Muscle of leg (tissue), 16 donors: ENCODE measurements at places on chromosomes 7 and 10. TPM values are rescaled to one million over a fixed set of nuclear protein-coding genes. Genes with fewer than 3 reads are reported as not detected.

DNA sequence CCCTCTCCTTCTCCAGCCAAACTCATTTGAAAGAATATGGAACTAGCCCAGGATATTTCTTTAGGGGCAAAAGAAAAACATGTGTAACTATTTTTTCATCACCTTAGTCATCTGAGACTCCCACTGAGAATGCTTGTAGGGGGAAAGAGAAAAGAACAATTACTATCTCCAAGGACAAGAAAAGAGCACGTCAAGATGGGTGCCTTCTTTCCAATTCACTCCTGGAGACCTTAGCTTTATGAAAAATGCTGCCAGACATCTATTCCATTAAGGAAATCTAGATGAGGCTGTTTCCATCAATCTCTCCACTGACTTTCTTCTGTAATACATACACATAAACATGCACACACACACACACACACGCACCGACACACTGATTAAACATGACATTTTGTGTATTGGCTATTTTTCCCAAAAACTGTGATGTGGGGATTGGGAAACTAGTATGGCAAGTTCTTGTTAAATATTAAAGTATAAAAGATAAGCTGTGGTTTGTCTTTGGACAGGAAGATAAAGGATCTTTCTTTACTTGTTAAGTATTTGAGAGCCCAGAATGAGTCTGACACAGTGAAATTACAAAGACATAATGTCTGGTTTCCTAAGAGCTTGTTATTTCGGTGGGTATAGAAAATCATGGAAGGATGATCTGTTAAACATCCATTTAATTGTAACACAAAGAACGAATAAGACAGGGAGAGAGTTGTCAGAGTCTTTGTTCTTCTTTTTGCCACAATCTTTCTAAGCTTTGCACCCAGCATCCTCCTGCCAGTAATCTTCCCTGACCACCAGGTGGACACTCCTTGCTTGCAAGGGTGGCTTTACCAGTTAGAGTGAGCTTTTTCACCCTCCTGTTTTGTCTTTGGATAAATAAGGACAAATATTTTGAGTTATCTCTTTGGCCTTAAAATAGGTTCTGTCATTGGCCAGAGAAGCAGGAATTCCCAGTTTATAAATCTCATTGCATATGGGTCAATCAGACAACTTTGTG lies 177.3 kb upstream of the TMEM72 start:
- H3K27me3 ChIP-seq: no peaks in the 10 kb centered on the region
- H3K4me3 ChIP-seq: no peak overlapping the region
- no peaks in the 10 kb centered on the region for H3K36me3 ChIP-seq
- H3K4me1 ChIP-seq: no peaks in the 10 kb centered on the region
- DNase-seq: peak; percentile 52

DNA sequence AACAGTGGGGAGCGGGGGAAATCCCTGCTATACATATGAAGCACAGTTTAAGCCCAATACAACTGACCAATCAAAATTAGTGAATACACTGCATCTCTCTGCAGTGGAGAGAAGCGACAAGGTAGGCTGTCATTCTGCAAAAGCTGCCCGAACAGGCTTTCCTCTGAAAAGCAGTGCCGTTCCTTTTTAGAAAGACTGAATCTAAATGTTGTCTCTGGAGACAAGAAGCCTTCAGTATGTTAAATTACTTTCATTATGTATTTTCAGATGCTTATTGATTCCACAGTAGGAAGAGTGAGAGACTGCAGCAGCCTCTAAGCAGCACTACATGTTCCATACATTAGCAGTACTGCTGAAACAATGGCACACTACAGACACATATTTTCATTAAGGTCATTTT lies at the start of gene GPR22:
Gene GPR22, plus strand, starts transcription at position 129 of the 400 bp plus-strand sequence. CDS start 4,004 bp downstream, outside the sequence.
- H3K4me3 ChIP-seq: no peak within 1 kb of the TSS
- no peaks in the 10 kb centered on the region for H3K36me3 ChIP-seq
- H3K4me1 ChIP-seq: no peaks in the 10 kb centered on the region
- no peaks in the 10 kb centered on the region for H3K27me3 ChIP-seq
- H3K27ac ChIP-seq: no peak within 1 kb of the TSS

DNA sequence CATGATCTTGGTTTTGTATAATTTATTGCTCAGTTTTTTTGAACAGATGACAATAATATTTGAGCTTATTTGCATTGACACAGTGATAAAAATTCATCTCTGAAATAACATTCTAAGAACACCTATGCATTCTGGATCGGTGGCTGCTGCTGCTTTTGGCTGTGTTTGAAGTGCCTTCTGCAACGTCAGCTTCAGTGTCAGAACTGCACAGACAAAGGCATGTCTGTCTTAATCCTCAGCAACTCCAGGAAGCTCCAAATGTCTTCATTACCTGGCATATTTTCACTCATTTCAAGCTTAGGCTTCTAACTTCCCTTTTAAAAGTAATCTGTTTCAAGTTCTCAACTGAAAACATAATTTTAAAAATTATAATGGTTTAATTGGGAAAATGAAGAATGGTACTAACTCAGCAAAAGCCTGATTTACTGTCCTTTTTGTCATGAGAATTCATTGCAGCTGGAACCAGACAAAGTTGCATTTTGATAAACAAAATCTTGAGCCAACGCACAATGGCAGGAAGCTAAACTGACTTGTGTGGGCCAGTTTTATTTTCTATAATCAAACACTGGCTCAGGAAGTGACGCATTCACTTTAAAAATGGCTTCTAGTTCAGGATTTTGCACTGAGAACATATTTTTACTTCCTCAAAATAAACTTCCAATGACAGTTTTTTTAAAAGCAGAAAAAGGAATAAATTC lies 38.7 kb downstream of the NPS start:
- no peaks in the 10 kb centered on the region for H3K4me1 ChIP-seq
- H3K27me3 ChIP-seq: no peaks in the 10 kb centered on the region
- H3K4me3 ChIP-seq: no peak overlapping the region
- peak overlapping the region; percentile 43 for H3K27ac ChIP-seq
- no peaks in the 10 kb centered on the region for H3K36me3 ChIP-seq

DNA sequence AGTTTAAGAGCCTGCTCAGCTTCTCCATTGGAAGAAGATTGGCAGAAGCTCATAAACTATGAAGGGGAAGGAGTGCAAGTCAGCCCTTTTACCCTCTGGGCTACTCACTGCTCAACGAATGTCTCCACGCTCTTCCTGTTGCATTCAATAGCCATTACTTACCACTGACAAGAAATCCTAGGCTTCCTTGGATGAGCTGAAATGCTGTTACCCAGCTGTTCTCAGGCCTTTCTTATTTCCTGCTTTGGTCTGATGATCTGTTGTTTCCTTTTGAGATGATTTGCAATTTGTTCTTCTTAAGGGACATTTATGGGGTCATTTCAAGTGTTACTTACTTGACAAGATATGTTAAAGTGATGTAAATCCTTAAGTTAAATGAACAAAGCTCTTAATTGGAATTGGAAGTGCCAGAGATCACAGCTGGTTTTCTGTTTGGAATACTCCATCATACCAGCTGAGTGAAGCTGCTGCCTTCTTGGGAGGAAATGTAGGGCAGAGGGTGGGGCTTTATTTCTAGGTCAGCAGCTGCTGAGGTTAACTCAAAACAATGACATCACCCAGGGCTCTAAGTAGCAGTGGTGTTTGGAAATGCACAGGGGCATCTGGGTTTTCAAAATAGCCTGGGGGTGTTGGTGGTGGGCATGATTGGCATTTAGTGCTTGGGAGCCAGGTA lies 170.0 kb downstream of the PRKCQ start:
- peak; percentile 84 for DNase-seq
- no peaks in the 10 kb centered on the region for H3K36me3 ChIP-seq
- no peaks in the 10 kb centered on the region for H3K27me3 ChIP-seq
- peaks cover 9% of the 10 kb centered on the region for H3K4me1 ChIP-seq

- no peak overlapping the region for H3K27ac ChIP-seq
- H3K4me3 ChIP-seq: no peak overlapping the region
- H3K4me1 ChIP-seq: no peaks in the 10 kb centered on the region
- DNase-seq: no peak
Observed at GRCh38 chr10:21069278-21069677, 172.2 kb upstream of the NEBL start.

DNA sequence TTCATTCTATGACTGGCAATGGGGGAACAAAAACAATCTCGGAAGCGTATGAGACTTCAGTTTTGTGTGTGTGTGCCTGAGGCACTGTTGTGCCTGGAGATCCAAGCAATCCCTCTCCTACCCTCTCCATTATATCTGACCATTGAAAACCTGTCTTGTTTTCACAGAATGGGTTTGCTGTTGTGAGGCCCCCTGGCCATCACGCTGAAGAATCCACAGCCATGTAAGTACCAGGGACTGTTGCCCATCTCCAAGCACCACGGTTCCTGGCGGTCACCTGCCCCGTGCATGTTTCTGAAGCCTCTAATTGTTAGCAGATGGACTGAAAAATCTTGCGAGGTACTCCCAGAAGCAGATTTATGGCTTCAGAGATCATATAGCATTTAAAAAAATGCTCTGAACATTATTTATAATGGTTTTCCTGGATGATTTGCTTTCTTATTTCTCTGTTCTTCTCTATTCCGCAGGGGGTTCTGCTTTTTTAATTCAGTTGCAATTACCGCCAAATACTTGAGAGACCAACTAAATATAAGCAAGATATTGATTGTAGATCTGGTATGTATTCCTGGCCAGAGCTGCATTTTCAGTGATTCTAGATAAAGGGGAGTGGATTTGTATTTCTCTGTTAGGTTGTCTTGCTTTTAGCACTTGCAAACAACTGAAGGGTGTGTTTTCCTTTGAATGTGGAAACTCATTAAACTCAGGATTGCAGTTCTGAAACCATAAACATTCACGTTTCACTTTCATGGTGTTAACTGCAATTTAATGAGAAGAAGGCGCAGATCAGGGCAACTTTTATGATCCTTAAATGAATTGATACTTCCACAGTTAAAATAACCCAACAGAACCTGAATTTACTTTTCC lies 288.2 kb downstream of the TWIST1 start:
- H3K36me3 ChIP-seq: no peaks in the 10 kb centered on the region
- DNase-seq: peak; percentile 66
- peak overlapping the region; percentile 69 for H3K27ac ChIP-seq
- H3K4me3 ChIP-seq: no peak overlapping the region
- H3K27me3 ChIP-seq: no peaks in the 10 kb centered on the region

DNA sequence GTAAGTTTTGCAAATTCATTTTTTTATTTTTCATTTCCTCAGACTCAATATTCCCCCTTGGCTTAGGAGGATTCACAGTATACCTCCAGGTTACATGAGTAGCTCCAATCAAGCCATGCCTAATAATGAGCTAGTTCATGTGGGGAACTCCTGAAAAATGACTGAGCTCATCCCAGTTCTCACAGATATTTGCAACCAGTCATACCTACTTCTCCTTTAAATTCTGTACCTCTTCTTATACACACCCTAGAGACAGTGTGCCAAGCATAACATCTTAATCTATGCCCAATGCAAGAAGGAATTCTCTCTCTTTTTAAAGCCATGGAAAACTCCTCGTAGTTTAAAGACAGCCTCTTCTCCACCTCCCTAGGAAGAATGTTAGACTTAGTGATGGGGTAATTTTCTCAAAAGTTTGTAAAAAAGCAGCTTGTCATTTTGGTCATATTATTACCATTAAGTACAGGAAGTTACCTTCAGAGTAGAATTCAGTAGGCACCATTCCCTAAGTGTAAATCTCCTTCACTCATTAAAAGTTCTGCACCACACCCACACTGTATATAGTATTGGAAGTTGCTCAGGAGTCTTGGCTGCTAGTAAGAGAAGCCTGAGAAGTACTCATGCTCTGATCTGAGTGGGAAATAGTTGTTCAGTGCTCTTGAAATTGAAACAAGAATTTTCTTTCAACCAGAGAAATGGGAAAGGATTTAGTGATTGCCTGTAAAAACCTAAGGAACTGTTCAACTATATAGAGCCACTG lies 72.7 kb downstream of the PTPRZ1 start:
- no peaks in the 10 kb centered on the region for H3K27me3 ChIP-seq
- H3K27ac ChIP-seq: no peak overlapping the region
- DNase-seq: peak; percentile 14

GRCh38 chr7:7701527-7701926 lies 16.9 kb downstream of the RPA3 start:
- H3K36me3 ChIP-seq: no peaks in the 10 kb centered on the region
- no peak overlapping the region for H3K4me3 ChIP-seq
- H3K4me1 ChIP-seq: peaks cover 6% of the 10 kb centered on the region
- no peak overlapping the region for H3K27ac ChIP-seq

DNA sequence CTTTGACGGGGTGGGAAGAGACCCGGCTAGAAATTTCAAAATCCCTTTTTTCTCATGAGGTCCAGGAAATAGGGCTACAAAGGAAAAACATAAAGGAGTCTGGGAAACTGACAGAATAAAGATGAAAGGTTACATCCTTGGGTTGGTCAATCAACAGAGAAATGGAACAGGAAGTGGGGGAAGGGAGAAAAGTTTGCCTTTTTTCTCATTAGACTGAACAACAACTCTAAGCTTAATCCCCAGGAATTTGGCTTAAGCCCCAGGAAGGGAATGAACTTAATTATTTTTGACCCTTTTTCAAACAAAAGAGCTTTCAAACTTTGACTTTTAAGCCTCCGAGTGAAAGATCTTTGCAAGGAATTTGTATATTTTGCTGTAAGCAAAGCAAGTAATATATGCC lies 32.7 kb downstream of the LGI1 start:
- H3K27me3 ChIP-seq: peaks cover 3% of the 10 kb centered on the region
- H3K4me1 ChIP-seq: no peaks in the 10 kb centered on the region
- no peak overlapping the region for H3K27ac ChIP-seq
- H3K4me3 ChIP-seq: no peak overlapping the region
- no peak for DNase-seq
- H3K36me3 ChIP-seq: no peaks in the 10 kb centered on the region

DNA sequence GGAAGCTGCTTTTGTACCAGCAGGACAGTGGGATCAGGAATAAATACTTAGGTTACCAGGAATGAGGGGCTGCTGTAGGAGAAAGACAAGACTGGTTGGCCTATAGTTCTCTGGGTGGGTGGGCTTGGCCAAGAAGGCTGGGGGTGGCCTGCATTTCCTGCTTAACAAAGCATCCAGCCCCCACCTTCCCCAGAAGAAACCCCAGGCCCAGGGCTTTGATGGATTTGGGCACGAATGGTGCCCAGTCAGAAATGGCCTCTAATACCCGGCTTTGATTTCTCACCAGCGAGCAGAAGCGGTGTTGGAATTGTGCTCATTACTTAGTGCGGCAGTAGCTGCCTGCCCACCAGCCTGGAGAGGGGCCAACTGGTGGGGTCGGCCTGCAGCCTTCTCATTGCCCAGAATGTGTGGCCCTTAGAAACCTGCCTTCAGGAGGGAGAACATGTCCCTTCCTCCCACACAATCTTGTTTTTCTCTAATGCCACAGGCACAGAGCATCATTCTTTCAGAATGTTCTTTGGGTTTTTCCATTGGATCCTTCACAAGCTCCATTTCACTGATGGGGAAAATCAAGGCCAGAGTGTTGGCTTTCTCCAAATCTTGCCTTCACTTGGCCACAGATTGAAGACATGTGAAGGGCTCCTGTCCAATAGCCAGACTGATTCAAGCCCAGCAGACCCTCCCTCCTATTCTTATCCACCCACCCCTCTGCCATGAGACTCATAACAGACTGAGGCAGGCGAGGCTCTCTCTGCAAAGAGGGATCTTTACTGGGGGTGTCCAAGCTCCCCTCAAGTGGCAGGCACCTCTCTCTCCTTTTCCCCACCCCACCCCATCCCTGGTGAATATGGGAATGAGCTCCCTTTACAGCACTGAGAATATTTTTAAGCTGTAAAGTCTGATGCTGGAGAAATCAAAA lies 2.5 kb downstream of the UNC5B start:
- H3K4me3 ChIP-seq: no peak overlapping the region
- no peak overlapping the region for H3K27ac ChIP-seq
- DNase-seq: no peak
- no peaks in the 10 kb centered on the region for H3K36me3 ChIP-seq
- peaks cover 80% of the 10 kb centered on the region for H3K27me3 ChIP-seq

GRCh38 chr10:98038288-98038687 lies 7.9 kb upstream of the CRTAC1 start:
- no peak overlapping the region for H3K4me3 ChIP-seq
- H3K27me3 ChIP-seq: peaks cover 70% of the 10 kb centered on the region
- H3K36me3 ChIP-seq: no peaks in the 10 kb centered on the region
- no peak overlapping the region for H3K27ac ChIP-seq
- no peaks in the 10 kb centered on the region for H3K4me1 ChIP-seq
- no peak for DNase-seq

The ANKRD30A gene
- total RNA-seq: not detected

The OR9A2 gene
- 0.18 TPM for total RNA-seq

The SUN3 gene
- not detected for total RNA-seq

The LARP4B gene
- total RNA-seq: 35.8 TPM
